ENCODE measurements at places on chromosomes 2 and 18.

DNA sequence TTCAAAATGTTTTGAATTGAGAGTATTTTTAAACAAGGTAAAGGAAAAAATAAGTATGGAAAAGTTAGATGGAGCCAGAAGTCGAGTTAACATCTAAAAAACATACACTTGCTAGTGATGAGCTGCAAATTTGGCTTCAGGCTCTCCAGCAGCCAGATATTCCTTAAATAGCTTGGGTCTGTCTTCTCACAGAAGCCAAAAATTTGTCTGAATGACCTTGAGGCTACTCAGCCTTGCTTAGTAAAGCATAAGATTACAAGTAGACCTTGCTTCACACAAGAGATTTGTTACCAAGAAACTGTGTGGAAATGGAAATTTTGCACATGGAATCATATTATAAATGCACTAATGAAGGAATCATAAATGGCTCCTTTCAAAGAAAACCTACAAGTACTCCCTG, 40.8 kb upstream of the GRB14 start:
- no peak for DNase-seq

DNA sequence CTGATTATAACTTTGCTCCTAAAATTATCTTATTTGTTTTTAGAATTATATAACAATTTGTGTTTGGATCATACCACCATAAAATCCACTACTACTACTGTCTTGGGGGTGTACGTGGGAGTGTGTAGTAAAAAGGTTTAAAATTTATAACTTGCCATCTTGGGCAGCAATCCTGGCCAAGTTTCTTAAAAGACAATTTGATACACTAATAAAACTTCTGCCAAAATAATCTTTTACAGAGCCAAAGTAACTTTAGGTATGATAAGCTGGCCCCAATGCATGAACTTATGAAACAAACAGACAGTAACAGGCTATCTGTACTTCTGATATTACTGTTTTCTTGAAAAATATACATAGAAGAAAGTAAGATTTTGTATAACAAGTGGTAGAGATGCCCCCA, 11.3 kb upstream of the UBE2E3 start:
- no peak for DNase-seq

GRCh38 chr2:11998218-11998617, 251.8 kb downstream of the LPIN1 start:
- no peak for DNase-seq

- DNase-seq = no peak
These were observed 463.7 kb upstream of the RGPD4 start for GRCh38 chr2:107362993-107363392.

DNA sequence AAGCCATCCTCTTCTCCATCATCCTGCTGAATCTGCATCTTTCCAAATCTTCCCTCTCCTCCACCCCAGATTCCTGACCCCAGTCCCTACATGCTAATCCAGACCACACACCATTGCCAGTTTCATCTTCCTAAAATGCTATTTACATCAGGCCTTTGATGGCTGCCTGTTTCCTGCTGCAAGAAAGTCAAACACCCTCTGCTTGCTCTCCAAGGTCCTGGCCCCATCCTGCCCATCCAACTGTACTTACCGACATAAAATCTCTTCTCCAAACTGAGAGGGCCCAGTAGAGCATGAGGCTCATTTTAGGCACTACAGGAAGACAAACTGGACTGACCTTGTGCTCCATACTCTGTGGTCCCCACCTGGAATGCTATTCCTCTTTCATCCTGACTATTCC, 19.0 kb downstream of the ALK start:
- DNase-seq = no peak

DNA sequence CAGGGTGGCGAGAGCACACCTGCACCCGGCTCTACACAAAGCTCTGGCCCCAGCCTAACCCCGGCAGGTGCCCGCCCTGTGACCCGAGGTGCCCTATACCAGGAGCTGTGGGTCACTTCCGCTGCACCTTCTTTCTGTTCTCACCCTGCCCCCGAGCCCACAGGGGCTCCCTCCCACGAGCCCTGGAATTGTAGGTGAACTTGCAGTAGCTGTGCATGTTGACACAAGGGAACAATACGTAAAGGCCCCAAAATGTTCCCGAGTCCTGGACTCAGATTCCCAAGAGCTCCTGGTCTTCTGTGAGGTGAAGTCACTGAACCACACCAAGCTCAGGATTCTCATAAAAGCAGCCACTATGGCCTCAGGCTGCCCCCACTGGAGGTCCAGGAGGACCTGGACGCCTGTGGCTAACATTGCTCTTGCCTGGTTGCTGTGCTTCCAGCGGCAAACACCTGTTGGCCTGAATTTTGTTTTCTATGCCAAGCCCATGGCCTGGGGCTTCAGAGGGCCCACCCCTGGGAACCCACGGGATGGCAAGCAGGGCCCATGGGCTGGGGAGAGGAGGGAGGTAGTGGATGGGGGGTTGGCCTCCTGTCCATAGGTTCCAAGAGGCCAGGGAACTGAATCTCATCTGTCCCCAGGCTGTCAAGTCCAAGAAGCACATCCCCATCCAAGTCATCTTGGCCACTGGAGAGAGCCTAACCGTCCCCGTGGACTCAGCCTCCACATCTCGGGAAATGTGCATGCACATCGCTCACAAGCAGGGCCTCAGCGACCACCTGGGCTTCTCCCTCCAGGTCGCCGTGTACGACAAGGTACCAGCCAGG, 23.2 kb upstream of the GPR17 start:
- DNase-seq = no peak

DNA sequence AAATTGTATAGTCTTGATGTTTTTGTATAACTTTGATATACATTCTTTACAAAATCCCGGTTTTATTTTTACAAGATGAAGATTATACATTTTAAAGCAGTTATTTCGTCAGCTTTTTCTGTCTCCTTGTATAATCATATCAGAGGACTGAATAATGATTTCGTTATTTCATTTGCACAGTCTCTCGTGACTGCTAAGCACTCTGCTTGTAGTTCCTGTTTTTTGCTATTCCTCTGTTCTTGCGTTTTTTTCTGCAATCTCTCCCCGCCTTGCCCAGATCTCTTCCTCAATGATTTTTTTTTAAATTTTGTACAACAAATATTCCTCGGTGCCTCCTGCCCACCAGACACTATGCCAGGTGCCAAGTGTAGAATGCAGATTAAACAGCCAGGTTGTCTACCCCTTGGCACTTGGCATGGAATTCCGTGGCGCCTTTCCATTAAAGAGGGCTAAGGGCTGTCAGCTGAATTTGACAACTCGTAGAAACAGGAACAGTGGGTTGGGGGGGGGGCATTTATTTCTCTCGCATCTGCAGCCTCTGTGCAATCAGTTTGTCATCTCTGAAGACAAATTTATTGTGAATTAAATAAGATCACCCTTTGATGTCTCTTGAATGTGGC, 69.6 kb downstream of the KLHL29 start:
- DNase-seq = peak; percentile 43

GRCh38 chr2:131673400-131674173, 145.9 kb downstream of the CCDC74A start:
- peak; percentile 71 for DNase-seq

- DNase-seq = no peak
These were observed 1.2 kb downstream of the CPSF3 start for GRCh38 chr2:9424447-9425164.

- peak; percentile 8 for DNase-seq
These were observed 151.4 kb downstream of the ETAA1 start for GRCh38 chr2:67548317-67549201.

- no peak for DNase-seq
These were observed 61.3 kb downstream of the UGP2 start for GRCh38 chr2:63903003-63903402.

GRCh38 chr2:225994748-225995405, 595.4 kb downstream of the NYAP2 start:
- DNase-seq = no peak

- DNase-seq = peak; percentile 19
These were observed 29.6 kb upstream of the IL37 start for GRCh38 chr2:112881217-112881985.

Measured in NCI-H2171 treated with DMSO at 0.1 percent for 48 hours (cell line).